ENCODE measurements at places on chromosomes 2 and 18. TPM values are rescaled to one million over a fixed set of nuclear protein-coding genes. Genes with fewer than 3 reads are reported as not detected.

The IL1F10 gene
- not detected for total RNA-seq

The ST8SIA5 gene
- total RNA-seq: 0.75 TPM

The CACNB4 gene
- total RNA-seq: 1.4 TPM

The TM4SF20 gene
- total RNA-seq: not detected

The NOL4 gene
- 0.74 TPM for total RNA-seq

The R3HDM1 gene
- 59.0 TPM for total RNA-seq

The ALKAL2 gene
- 0.48 TPM for total RNA-seq

The FSIP2 gene
- 1.8 TPM for total RNA-seq

The HSPE1 gene
- 347 TPM for total RNA-seq

The HS1BP3 gene
- 11.1 TPM for total RNA-seq

The HOXD13 gene
- total RNA-seq: not detected

The AQP12B gene
- not detected for total RNA-seq

The GATA6 gene
- not detected for total RNA-seq

The TMEM178A gene
- total RNA-seq: 7.5 TPM

The ACVR2A gene
- total RNA-seq: 14.5 TPM

The FTCDNL1 gene
- total RNA-seq: 2.0 TPM

The DPP4 gene
- total RNA-seq: 2.8 TPM

The ZNF396 gene
- total RNA-seq: 1.2 TPM

The STPG4 gene
- total RNA-seq: 0.13 TPM

The TUBA3D gene
- 0.18 TPM for total RNA-seq

The RAB6C gene
- total RNA-seq: not detected

The ALPG gene
- 1.4 TPM for total RNA-seq

The TMEM247 gene
- total RNA-seq: not detected

The PFN4 gene
- not detected for total RNA-seq

The C1GALT1C1L gene
- total RNA-seq: not detected

The ALPP gene
- 0.20 TPM for total RNA-seq

The BARD1 gene
- 30.6 TPM for total RNA-seq

The COPS8 gene
- total RNA-seq: 65.7 TPM

The POTEJ gene
- total RNA-seq: not detected

The RBM45 gene
- total RNA-seq: 13.9 TPM

The TUBB8B gene
- 0.72 TPM for total RNA-seq

The HJURP gene
- 49.7 TPM for total RNA-seq

The LIMS3 gene
- 0.46 TPM for total RNA-seq

The SLC14A1 gene
- total RNA-seq: not detected

The TYW5 gene
- 17.7 TPM for total RNA-seq

The GKN2 gene
- total RNA-seq: not detected

The CNNM3 gene
- total RNA-seq: 25.0 TPM

The DPYSL5 gene
- 6.9 TPM for total RNA-seq

The UCN gene
- 1.5 TPM for total RNA-seq

The CDH20 gene
- not detected for total RNA-seq

The PIEZO2 gene
- total RNA-seq: 3.9 TPM

The NTSR2 gene
- total RNA-seq: not detected

The NEB gene
- total RNA-seq: 0.98 TPM

The STARD6 gene
- not detected for total RNA-seq

The DSG1 gene
- total RNA-seq: not detected

The CDKL4 gene
- not detected for total RNA-seq

The FBXO15 gene
- total RNA-seq: 0.48 TPM

The EGR4 gene
- 1.2 TPM for total RNA-seq

The RESP18 gene
- not detected for total RNA-seq

The ANKRD30B gene
- not detected for total RNA-seq

The NDUFAF7 gene
- total RNA-seq: 108 TPM

The PKDCC gene
- 134 TPM for total RNA-seq

The REG1B gene
- total RNA-seq: not detected

The SERPINB4 gene
- total RNA-seq: 4.3 TPM

The IL1A gene
- 0.35 TPM for total RNA-seq

The ARHGAP28 gene
- 7.9 TPM for total RNA-seq
